ENCODE measurements at places on chromosomes 2 and 18. TPM values are rescaled to one million over a fixed set of nuclear protein-coding genes. Genes with fewer than 3 reads are reported as not detected.

The NAT8 gene
- not detected for total RNA-seq

The ZNF2 gene
- 4.1 TPM for total RNA-seq

The THSD7B gene
- not detected for total RNA-seq

DNA sequence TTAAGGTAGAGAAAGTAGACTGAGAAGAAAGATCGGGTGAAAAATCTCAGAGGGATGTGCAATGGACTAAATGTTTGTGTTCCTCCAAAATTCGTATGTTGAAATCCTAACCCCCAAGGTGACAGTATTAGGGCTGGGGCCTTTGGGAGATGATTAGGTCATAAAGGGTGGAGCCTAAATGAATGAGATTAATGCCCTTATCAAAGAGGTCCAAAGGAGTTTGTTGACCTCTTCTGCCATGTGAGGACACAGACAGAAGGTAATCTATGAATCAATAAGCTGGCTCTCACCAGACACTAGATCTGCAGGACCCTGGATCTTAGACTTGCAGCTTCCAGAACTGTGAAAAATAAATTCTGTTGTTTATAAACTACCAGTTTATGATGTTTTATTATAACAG is 2.7 kb upstream of the NMI start:
- no peaks in the 10 kb centered on the region for H3K27me3 ChIP-seq
- no peak overlapping the region for H3K4me3 ChIP-seq
- DNase-seq, result no peak
- H3K27ac ChIP-seq, result no peak overlapping the region
- H3K36me3 ChIP-seq, result no peaks in the 10 kb centered on the region

DNA sequence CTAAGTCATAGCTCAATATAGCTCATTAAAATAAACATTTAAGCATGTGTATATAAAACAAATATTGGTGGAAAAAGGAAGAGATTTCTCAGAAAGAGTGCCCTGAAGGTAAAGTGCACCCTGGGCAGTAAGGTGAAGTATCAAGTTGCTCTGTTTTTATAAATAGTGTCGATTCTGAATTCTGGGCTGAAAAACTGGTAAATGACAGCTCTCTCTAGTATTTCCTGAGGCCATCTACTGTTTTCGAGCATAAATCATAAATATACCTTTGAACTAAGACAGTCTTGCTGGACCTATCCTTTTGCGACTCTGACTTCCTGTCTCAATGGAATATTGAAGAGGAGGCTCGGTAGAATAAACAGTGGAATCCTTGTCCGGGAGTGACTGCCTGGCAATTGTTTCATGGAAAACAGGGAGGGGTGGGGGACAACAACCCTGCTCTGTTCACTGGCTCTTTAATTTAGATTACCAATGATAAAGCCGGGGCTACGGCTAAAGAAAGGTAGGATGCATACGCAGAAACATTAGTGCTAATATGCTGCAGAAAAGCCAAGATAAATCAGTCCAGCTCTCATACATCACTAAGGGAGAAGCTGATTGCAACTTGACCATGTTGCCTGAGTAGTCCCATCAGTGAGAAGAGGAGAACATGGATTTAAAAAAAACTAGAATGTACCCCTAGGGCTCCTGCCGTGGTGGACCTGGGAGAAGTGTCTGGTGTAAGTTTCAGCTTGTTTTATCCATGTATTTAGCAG is 124.1 kb downstream of the RAPGEF4 start:
- no peak for DNase-seq
- peaks cover 6% of the 10 kb centered on the region for H3K4me1 ChIP-seq
- H3K4me3 ChIP-seq, result no peak overlapping the region
- H3K27me3 ChIP-seq, result peaks cover 10% of the 10 kb centered on the region
- no peaks in the 10 kb centered on the region for H3K36me3 ChIP-seq

The CROCC2 gene
- total RNA-seq, result not detected

- no peak overlapping the region for H3K4me3 ChIP-seq
- no peaks in the 10 kb centered on the region for H3K27me3 ChIP-seq
- DNase-seq, result peak; percentile 62
- H3K27ac ChIP-seq, result no peak overlapping the region
- H3K36me3 ChIP-seq, result no peaks in the 10 kb centered on the region
Measured at GRCh38 chr2:88669482-88670214, 21.8 kb upstream of the RPIA start.
